Activated T-cell treated with anti-CD3 and anti-CD28 coated beads, Interleukin-2, amount 50 U/mL, for 4 hours (primary cell): ENCODE measurements at places on chromosomes 6 and 20. TPM values are rescaled to one million over a fixed set of nuclear protein-coding genes. Genes with fewer than 3 reads are reported as not detected.

- DNase-seq: no peak
These were observed 29.0 kb upstream of the GTSF1L start for GRCh38 chr20:43755851-43756250.

PXT1 gene
- 0.19 TPM for total RNA-seq

GRCh38 chr20:40019510-40019909 lies 669.5 kb downstream of the MAFB start:
- no peak for DNase-seq

GRCh38 chr6:99416892-99417767 lies 8.0 kb downstream of the PNISR start:
- DNase-seq: no peak

DNA sequence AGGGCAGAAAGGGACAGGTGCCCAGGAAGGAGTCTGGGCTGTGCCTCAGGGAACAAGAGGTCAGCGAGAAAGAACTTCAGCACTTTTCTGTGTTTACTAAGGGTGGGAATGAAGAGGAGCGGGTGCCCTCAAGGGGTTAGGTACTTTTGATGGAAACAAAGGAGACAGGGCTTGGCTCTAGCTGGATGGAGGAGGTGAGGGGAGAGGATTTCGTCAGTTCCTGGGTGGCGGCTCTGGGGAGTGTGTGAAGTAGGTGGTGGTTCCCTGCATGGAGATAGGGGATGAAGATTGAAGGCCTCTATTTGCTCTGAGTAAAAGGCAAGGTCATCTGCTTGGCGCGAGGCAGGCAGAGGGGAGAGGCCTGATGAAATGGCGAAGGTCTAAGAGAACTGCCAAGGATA lies 40.0 kb upstream of the ANKRD60 start:
- no peak for DNase-seq

SFTA2 gene
- total RNA-seq: not detected

MYLK2 gene
- not detected for total RNA-seq

BMP2 gene
- not detected for total RNA-seq

DNA sequence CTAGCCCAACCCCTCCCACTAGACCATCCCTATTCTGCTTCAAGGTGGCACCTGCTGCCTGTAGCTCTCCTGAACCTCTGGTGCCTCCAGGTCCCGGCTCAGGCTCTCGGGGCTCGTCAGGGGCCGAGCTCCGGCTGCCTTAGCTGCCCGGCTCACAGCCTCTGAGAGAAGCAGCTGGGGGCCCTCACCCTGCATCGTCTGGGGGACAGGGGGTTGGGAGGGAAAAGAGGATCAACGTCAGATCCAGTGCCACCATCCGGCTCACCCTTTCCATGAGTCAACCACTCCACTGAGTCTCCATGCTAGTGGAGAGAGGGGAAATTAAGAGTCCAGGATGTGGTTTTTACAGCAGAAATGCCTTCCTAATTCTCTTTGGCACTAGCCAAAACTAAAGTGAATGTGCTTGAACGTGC lies 13.0 kb downstream of the BAG6 start:
- no peak for DNase-seq

DNA sequence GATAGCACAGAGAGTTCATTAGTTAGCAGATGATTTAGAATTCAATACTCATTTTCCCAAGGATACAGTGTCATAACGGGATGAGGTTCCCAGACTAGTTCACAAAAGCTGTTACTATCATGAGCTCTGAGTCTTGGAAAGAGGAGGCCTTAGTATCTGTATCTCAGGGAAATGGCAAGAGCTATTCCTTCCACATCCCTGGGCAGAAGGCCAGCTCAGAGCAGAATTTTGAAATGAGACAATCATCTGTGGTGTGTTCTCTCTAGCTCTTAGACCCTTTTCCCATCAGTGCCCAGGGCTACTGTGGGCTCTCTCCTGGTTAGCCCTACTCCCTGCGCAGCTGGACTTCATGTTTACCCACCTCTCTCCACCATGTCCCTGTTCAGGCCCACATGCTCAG lies 64.5 kb downstream of the JAG1 start:
- DNase-seq: no peak

DNA sequence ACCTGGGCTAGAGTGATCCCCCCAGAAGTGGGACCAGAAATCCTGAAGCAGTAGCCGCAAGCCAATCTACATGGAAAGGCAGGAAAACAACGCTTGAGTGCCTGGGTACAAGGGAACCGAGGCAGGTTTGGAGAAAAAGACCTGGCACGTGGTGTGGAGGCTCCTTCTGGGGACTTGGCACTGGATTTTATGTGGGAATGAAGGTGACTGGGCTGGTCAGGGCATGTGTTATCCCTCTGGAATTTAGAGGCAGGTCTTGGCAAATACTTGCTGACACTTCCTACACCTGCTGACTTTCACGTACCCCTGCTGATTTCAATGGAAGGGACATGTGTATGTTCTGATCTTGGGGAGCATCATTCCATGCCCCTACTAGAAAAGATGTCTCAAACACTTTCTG lies 25.0 kb upstream of the FAM217A start:
- DNase-seq: no peak

KCNK15 gene
- 0.96 TPM for total RNA-seq

GCLC gene
- total RNA-seq: 32.2 TPM

GRCh38 chr6:169372589-169372988 lies 118.9 kb upstream of the THBS2 start:
- no peak for DNase-seq

DNA sequence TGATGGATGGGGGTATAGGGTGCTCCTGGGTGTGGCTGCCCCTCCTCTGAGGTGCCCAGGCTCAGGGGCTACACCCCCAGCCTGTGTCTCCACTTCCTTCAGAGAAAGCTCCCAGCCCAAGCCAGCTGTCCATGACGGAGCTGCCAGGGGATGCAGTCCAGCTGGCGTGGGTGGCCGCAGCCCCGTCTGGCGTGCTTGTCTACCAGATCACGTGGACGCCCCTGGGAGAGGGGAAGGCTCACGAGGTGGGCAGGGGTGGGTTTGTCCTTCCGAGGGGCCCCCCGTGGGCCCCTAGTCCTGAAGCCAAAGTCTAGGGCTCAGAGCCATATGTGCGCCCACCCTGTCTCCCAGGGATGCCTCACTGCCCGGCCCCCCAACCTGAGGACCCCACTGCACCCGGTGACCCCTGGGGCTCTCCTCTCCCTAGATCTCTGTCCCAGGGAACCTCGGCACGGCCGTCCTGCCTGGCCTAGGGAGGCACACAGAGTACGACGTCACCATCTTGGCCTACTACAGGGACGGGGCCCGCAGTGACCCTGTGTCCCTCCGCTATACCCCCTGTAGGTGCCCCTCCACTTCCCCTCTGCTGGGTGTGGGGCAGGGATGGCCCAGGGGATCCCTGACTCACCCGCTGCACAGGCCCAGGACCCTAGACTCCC lies 19.8 kb downstream of the COL20A1 start:
- DNase-seq: no peak

DNA sequence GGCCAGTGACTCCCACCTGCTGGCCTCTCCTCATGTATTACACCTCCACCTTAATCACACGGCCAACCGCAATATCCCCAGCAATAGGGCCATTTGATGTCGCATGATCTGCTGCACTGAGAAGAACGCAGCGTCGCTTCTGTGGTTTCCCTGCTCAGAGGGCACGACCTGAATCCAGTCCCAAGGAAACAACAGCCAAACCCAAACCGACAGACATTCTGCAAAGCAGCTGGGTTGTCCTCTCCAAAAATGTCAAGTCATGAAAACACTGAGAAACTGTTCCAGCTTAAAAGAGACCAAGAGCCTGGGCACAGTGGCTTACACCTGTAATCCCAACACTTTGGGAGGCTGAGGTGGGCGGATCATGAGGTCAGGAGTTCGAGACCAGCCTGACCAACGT lies 7.5 kb upstream of the BPI start:
- DNase-seq: no peak

GRCh38 chr20:20237093-20237959 lies 130.6 kb upstream of the INSM1 start:
- no peak for DNase-seq

DNA sequence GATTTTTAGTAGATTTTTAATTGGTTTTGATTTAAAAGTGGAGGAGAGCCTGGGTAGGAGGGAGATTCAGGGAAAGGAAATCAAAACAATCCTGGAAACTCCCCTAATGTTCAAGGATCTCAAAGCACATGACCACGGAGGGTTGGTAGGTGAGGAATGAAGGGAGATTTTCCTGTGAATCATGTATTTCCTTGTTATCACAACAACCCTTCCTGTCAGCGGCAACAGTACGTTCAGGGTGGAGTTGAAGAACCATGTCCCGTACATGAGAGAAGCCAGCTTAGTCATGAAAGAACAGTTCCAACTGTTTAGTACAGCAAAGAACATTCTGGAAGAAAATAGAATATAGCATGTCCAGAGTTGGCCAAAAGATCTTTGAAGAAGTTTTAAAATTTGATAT lies 79.4 kb upstream of the SCAF8 start:
- DNase-seq: no peak

GRCh38 chr6:28696682-28697081 lies 171.0 kb downstream of the GPX5 start:
- no peak for DNase-seq

DNA sequence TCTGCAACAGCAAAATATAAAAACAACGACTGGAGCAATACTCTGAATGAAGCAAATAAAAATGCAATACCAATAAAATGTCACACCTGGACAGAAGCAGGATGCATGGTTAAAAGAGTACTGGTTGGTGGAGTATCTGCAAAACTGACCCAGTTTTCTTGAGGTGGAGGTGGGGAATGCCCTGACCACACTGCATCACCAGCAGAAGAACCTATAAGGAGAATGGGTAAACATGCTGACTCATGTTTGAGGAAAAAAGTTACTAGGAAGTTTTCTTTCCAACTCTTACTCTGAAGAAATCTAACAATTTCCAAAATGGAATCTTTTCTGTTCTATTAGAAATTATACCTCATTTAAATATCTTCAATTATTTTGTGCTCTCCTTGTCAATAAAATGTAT lies 43.6 kb downstream of the REPS1 start:
- DNase-seq: no peak

DNA sequence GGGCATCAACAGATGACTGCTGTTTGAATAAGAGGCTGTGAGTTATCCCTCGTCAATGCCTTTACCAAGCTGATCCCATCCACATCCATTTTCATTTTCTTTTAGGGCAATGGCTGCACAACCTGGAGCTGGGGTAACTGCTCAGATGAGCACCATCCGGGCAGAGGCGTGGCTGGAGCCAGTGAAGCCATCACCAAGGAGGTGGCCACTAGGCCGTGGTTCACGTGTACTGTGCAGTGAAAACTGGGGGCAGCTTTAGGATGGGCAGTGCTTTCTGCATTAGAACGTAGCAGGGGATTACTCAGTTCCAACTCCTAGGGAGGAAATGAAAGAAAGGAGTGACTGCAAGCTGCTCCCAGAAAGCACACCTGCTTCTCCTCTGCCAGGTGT lies 51.2 kb downstream of the RRBP1 start:
- no peak for DNase-seq

SLC22A2 gene
- not detected for total RNA-seq
